ENCODE measurements at places on chromosomes 1 and 21. TPM values are rescaled to one million over a fixed set of nuclear protein-coding genes. Genes with fewer than 3 reads are reported as not detected.

The GRIK3 gene
- total RNA-seq: 0.05 TPM

The DCDC2B gene
- not detected for total RNA-seq

The FCGR2B gene
- not detected for total RNA-seq

The VASH2 gene
- 8.3 TPM for total RNA-seq

DNA sequence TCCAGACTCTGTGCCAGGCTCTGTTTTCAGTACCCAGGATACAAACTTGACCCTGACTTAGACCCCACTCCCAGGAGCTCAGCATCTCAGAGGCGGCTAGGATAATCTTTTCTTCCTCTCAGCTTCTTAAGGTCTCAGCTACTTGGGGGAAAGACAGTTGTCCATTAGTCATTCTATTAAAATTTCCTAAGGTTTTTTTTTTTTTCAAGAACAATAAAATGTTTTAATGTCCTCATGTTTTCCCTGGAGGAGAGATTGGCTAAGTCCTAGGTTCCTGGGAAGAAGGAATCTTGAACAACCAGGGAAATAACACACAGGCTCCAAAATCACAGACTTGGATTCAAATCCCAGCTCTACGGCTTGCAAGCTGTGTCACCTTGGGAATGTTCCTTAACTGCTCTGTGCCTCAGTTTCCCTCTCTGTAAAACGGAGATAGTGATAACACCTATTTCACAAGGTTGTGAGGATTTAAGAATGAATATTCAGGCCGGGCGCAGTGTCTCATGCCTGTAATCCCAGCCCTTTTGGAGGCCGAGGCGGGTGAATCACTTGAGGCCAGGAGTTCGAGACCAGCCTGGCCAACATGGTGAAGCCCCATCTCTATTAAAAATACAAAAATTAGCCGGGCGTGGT is 33.0 kb downstream of the CDK18 start:
- peaks cover 11% of the 10 kb centered on the region for H3K4me1 ChIP-seq
- H3K4me3 ChIP-seq: no peak overlapping the region
- H3K36me3 ChIP-seq: peaks cover 7% of the 10 kb centered on the region

- peak overlapping the region; percentile 90 for H3K4me3 ChIP-seq
- H3K27ac ChIP-seq: no peak overlapping the region
- peaks cover 8% of the 10 kb centered on the region for H3K27me3 ChIP-seq
- DNase-seq: no peak
These were observed 2.0 kb downstream of the PLXNA2 start for GRCh38 chr1:208242146-208242545.

- DNase-seq: no peak
- no peak overlapping the region for H3K4me3 ChIP-seq
These were observed 41.4 kb upstream of the ACOT11 start for GRCh38 chr1:54506594-54506993.

- peaks cover 3% of the 10 kb centered on the region for H3K4me1 ChIP-seq
- H3K27me3 ChIP-seq: peaks cover 16% of the 10 kb centered on the region
- no peak for DNase-seq
- no peak overlapping the region for H3K4me3 ChIP-seq
These were observed 109.2 kb upstream of the IFFO2 start for GRCh38 chr1:19065526-19066247.

GRCh38 chr1:10897321-10897980 is 101.0 kb upstream of the CASZ1 start:
- no peak overlapping the region for H3K4me3 ChIP-seq
- H3K27ac ChIP-seq: no peak overlapping the region
- no peaks in the 10 kb centered on the region for H3K36me3 ChIP-seq
- H3K4me1 ChIP-seq: peaks cover 13% of the 10 kb centered on the region
- DNase-seq: no peak
- H3K27me3 ChIP-seq: peaks cover 7% of the 10 kb centered on the region
